ENCODE measurements at places on chromosomes 13 and 19. TPM values are rescaled to one million over a fixed set of nuclear protein-coding genes. Genes with fewer than 3 reads are reported as not detected.

MCF2L gene
- total RNA-seq: 18.7 TPM

RNF6 gene
- total RNA-seq: 48.2 TPM

B3GNT3 gene
- 0.06 TPM for total RNA-seq

TMEM59L gene
- 0.17 TPM for total RNA-seq

FUT1 gene
- not detected for total RNA-seq

LIM2 gene
- not detected for total RNA-seq

ZNF888 gene
- 3.0 TPM for total RNA-seq

GRCh38 chr13:32471187-32471922 lies 43.4 kb upstream of the N4BP2L1 start:
- DNase-seq: no peak

GRCh38 chr19:56087647-56088496 lies 33.2 kb downstream of the ZNF787 start:
- no peak for DNase-seq

- DNase-seq: peak; percentile 33
Measured at GRCh38 chr19:16895467-16896145, 6.8 kb downstream of the F2RL3 start.

DNA sequence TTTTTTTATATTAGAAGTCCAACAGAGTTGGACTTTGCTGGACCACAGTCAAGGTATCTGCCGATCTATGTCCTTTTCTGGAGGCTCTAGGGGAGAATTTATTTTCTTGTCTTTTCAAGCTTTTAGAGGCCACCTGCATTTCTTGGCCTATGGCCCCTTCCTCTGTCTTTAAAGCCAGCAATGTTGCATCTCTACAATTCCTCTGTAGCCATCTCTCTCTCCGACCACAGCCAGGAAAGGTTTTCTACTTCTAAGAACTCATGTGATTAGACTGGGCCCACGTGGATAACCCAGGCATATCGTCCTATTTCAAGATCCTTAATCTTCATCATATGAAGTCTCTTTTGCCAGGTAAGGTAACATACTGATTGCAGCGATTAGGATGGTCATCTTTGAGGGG lies 43.5 kb upstream of the RGCC start:
- DNase-seq: no peak

GRCh38 chr19:34393031-34393430 lies 11.2 kb upstream of the PDCD2L start:
- DNase-seq: no peak

- no peak for DNase-seq
Measured at GRCh38 chr19:5804516-5805461, at the start of gene NRTN. NRTN (plus strand) TSS chr19:5805067; CDS start chr19:5824166, 19,099 bp downstream.

DNA sequence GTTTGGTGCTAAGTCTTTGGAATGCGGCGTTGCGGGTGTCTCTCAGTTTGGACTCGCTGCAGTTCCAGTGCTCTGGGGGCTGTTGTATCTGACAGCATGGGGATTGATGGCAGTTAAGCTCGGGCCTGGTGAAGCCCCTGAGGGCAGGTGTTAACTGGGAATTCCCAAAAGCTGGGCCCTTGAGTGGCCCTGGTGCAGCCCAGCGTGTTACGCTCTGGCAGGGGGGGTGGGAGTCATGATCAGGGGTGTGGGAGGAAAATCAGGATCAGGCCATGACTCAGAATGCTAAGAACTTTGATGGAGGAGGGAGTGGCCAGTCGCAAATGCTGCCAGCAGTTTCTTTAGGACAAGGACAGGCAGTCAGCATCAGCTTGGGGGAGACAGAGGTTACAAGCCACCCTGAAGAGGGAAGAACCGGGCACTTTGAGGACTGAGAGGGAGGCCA lies 19.6 kb downstream of the AP2A1 start:
- DNase-seq: peak; percentile 39

DNA sequence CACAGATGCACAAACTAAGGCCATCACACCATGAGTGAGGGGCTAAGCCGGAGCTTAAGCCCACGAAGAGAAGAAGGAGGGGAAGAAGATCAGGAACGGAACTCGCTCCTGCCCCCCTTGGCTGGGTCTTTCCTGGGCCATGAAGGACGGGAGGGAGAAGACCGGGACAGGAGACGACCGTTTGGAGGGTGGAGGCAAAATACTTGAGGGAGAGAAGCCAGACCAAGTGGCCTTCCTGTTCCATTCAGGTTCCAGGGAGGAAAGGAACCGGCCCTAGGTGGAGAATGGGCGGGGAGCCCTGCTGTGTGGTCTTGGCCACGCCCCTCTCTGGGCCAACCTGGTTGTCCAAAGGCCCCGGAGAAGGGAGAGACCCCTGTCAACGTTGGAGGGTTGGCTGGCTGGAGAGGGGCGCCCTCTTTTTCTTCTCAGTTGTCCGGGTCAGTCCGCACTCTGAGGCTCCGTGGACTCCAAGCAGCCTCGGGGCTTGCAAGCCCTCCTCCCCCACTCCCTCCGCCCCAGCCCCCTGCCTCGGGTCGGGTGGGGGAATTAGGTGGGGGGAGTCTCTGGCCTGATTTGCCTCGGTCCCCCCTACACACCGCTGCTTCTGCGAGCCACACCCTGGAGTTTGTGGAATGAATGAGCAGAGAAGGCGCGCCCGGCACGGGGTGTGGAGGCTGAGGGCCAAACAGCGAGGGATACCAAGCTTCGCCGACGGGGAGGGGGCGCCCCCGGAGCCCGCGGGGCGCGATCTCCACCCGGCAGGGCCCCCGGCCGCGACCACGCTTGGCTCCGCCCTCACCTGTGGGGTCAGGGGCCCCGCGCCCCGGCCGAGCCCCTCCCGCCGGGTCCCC lies 757 bp downstream of the FBN3 start:
- DNase-seq: peak; percentile 36

GRCh38 chr19:48398102-48398374 lies 4.6 kb downstream of the GRIN2D start:
- DNase-seq: no peak

GRCh38 chr19:4922530-4923275 lies 13.4 kb downstream of the UHRF1 start:
- no peak for DNase-seq

- no peak for DNase-seq
Measured at GRCh38 chr13:24505256-24505655, 7.3 kb downstream of the PARP4 start.

GRCh38 chr19:35223862-35224505 lies 4.6 kb downstream of the FAM187B start:
- no peak for DNase-seq
